ENCODE measurements at places on chromosomes 1 and 21.
A peak's percentile ranks its signal among the peaks of the same experiment; 100 is the strongest.

- DNase-seq = no peak
Measured at GRCh38 chr1:12479311-12479710, 138.7 kb downstream of the DHRS3 start.

DNA sequence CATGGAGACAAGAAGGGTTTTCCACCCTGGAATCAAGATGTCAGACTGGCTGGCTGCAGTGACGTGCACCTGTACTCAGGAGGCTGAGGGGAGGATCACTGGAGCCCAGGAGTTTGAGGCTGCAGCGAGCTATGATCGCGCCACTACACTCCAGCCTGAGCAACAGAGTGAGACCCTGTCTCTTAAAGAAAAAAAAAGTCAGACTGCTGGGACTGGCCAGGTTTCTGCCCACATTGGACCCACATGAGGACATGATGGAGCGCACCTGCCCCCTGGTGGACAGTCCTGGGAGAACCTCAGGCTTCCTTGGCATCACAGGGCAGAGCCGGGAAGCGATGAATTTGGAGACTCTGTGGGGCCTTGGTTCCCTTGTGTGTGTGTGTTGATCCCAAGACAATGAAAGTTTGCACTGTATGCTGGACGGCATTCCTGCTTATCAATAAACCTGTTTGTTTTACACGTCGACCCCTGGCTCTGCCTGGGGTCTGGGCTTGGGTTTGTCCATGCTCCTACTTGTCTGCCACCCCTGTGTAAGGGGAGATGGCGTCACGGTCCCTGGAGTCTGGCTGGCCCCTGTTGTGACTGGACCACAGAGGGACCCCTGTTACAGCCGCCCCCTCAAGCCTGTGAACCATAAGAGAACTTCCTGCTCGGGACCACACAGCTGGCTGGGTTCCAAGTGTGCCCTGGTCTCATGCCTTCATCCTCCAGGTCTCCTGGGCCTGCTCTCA lies 20.9 kb upstream of the VPS13D start:
- peak; percentile 44 for DNase-seq

DNA sequence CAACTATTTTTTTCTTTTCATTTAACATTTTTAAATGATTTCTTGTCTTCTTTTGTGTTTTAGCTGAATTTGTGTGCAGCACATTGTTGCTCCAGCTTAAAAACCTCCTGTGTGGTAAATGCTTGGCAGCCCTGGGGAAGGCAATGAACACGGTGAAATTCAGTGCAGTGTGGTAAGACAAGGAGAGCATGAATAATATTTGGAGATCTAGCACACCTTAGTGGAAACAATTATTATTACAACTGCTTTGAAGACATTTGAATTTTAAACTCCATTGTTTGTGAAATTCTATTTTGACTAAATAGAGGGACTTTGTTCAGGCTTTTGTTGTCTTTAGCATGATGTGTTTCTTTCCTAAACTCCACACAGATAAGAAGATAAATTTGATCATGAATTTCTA lies 242.6 kb upstream of the CXADR start:
- DNase-seq = peak; percentile 3

GRCh38 chr1:185388815-185389214 lies 71.8 kb upstream of the IVNS1ABP start:
- no peak for DNase-seq

DNA sequence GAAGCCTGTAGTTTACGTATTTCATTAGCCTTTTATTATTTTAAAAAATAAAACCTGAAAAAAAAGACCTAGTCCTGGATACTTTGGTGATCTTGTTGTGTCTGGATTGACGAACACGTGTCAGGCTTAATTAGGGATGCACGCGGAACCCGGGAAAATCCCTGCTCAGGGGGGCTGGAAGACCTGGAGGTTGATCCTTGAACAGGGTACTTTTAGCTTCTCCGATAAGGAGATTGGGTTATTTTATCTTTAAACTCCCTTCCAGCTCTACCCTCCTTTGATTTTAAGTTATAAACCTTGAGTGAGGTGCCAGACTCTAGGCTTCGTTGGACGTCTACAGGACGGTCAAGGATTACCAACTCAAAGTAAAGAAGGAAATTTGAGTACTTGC lies 552 bp upstream of the ZNF691 start:
- DNase-seq = no peak

GRCh38 chr21:41246808-41247207 lies 69.8 kb upstream of the FAM3B start:
- DNase-seq = no peak

DNA sequence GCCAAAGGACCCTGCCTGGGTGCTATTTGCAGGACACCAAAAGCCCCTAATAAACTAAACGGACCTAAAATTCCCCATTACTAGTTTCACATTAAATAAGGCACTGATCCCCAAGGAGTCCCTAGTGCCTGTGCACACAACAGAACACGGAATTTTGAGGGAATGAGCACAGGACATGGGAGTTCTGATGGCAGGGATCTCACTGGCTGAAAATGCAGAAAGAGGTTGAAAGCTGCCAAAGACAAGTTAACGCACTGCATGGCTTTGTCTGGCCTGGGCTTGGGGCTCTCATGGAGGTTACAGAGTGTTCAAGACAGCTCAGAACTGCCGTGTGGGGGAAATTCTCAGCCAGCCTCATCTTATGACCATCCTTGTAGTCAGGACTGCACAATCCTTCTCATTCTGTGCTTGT lies 15.6 kb upstream of the ATP1B1 start:
- no peak for DNase-seq

All from AG09319 (cell line).